Stimulated activated CD4-positive, alpha-beta T cell treated with anti-CD3 and anti-CD28 coated beads, Interleukin-12 subunit alpha, Interleukin-12 subunit beta, amount 100 ng/mL, for 24 hours (primary cell): ENCODE measurements at places on chromosomes 5 and 9.

DNA sequence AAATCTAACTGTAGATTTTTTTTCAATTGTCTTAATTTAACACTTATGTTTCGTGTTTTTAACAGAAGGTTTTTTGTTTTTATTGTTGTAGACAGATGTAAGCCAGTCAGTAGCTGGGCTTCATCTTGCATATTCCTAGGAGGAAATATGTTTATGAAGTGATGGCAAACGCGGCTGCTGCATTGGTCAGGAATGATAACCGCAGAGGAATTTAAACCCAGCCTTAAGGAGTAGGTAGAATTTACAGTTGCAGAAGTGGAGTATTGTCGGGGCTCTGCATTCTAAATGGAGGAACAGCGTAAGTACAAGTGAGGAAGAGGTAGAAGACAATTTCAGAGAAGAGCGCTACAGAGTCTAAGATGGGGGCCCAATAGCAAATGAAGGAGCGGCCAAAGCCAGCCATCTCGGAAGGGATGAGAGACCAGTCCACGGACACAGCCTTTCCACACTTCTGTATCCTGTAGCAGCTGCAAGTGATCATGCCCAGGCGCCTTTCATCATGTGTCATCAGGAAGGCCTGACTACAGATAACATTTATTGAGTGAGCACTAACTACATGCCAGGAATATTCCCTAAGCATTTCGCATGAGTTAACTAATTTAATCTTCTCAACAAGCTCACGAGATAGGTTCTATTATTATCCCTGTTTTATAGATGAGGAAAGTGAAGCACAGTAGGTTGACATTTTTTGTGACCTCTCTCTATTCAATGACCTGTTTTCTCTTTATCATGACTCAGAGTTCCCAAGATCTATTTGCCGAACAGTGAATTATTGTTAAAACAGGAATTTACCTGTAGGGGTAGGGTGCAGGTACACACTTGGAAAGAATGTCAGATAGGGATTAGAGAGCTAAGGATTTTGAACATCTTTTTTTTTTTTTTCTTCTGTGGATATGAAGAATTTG is 38.1 kb downstream of the CMYA5 start:
- no peak for DNase-seq

- no peak for DNase-seq
Observed at GRCh38 chr9:135120249-135120648, 32.8 kb downstream of the OLFM1 start.

DNA sequence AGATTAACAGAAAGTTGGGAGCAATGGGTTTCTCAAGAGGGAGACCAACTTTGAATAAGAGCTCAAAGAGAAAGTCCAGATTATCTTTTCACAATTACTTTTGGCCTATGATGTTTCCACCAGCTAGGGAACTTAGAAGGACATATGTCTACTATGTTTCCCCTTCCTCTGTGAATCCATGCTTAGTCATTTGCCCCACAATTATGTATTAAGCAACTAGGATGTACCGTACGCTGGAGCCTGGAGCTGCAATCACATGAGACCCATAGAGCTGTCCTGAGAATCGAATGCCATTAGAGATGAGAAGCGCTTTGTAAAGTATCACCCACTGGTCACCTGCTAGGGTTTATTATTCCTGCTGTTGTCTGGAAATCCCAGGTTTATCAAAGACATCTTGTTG is 78.8 kb downstream of the PDE6A start:
- no peak for DNase-seq

DNA sequence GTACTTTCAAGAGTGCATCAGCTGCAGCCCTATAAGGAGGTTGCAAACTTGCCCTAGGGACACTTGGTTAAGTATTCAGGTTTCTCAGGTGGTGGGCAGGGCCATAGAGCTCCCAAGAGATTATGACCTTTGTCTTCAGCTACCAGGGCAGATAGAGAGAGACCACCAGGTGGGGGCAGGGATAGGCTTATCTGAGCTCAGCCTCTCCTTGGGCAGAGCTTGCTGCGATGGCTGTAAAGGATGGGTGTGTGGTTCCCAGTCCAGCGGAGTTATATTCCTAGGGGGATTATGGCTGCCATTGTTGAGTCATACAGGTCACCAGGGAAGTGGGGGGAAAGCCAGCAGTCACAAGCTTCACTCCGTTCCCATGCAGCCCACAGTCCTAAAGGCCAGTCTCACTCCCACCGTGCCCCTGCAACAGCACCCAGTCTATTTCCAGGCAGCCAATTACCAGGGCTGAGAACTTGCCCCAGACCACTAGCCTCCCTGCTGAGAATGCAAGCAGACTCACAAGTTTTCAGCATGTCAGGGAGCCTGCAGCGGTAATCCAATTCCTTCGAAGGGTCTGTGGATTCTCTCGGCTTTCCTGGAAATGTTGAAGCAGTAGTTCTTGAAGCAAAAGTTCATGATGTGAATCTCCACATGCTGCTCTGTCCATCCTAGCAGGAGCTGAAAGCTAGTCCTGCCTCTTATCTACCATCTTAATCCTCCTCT is 151.5 kb downstream of the SLC12A2 start:
- no peak for DNase-seq

- no peak for DNase-seq
Observed at GRCh38 chr9:79708541-79708940, 136.8 kb downstream of the TLE4 start.

DNA sequence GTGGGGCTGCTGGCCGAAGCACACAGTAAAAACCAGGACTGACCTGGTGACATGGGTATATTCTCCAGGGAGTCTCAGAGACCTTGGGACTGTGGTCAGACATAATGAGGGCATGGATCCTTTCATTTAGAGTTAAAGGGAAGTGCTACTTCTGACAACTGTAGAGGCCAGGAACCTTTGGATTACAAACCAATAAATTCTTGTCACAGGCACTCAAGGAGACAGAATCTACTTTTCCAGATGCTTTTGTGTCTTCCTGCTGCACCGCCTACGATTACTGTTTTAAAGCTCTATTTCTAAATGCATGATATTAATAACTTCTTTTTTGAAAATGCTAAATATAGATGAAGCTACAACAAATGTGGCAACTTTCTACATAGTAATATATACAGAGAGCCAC is 106.5 kb upstream of the LPAR1 start:
- no peak for DNase-seq

GRCh38 chr5:8270246-8270645 is 401.3 kb downstream of the MTRR start:
- no peak for DNase-seq

GRCh38 chr5:18465833-18466681 is 831.8 kb downstream of the TAF11L14 start:
- no peak for DNase-seq

- DNase-seq, result no peak
Observed at GRCh38 chr5:111707630-111708164, 49.3 kb downstream of the NREP start.

DNA sequence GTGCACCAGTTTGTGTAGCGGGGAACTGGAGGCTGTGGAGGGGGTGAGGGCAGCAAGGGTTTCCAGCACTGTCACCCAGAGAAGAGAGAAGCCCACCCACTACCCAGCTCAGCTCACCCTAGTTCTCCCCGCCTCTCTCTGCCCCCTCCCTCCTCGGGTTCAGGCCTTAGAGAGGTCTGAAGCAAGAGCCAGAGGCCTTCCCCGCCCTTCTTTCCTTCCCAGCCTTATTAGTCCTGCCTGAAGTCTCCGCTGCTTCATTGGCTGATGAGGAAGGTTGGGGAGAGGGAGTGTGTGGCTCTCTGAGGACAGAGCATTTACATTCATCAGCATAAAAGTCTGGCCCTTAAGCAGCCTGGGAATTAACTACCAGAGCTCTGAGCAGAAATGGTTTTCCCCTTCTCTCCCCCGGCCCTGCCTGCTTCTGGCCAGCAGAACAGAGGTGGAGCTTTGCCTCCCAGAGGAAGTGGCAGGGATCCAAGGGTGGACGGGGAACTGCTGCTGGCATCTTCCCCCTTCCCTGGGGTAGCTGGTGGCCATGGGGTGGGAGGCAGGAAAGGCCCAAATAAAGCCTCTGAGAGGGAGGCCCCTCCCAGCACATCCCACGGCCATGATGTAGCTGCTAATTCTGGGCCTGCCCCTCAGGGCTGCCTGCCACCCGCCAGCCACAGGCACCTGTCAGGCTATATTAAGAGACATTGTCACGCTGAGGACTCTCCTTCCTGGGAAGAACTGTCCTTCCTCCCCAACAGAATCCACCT is 4.1 kb downstream of the DNAJB5 start:
- no peak for DNase-seq

DNA sequence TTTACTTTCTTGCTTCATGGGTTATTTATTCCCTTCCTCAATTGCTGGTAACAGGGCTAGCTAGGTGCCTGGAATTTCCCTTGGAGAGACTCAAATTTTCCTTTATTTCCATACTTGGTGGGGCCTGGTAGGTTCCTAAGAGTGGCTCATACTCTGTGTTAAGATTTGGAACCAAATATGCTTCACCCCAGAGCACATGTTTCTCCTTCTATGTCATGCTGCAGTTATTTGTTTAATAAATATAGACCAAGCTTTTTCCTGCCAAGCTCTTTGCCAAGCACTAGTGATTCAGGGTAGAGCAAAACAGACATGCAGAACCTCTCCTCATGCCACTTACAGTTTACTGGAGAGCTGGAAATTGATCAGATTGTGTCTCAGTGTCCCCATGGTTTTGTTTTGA is 290.3 kb upstream of the SGCD start:
- DNase-seq, result no peak

DNA sequence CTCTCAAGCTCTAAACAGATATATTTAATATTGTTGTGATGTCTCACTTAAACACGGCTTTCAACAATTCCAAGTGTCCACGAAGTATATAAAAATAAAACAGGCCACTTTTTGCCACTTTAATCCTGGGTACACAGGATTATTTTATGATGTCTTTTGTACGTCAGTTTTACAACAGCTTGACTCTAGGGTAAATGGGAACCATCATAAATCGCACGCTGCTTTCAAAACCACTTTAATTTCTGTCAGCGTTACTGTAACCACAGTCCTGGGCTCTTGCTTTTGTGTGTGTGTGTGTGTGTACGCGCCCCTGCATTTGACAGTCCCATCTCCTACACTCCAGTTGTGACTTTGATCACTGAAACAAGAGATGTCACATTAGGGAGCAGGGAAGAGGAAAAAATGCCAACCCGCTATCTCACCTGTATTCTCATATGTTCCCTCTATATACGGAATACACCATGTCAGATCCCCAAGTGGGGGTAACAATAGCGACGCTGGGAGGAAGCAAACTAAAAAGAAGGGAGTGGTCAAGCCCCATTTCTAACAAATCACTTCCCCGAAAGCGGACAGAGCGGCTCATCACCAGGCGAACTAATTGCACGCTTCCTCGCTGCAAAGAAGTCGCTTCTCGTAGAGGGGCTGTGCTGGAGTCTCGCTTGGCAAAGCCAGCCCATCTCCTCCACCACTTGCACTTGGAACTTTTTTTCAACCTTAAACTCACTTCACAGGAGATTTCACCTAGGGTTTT is 1.2 kb downstream of the BNC2 start:
- no peak for DNase-seq

GRCh38 chr5:16736158-16736995 is 119.6 kb upstream of the RETREG1 start:
- no peak for DNase-seq

GRCh38 chr5:78809444-78809843 is 160.9 kb upstream of the LHFPL2 start:
- no peak for DNase-seq

DNA sequence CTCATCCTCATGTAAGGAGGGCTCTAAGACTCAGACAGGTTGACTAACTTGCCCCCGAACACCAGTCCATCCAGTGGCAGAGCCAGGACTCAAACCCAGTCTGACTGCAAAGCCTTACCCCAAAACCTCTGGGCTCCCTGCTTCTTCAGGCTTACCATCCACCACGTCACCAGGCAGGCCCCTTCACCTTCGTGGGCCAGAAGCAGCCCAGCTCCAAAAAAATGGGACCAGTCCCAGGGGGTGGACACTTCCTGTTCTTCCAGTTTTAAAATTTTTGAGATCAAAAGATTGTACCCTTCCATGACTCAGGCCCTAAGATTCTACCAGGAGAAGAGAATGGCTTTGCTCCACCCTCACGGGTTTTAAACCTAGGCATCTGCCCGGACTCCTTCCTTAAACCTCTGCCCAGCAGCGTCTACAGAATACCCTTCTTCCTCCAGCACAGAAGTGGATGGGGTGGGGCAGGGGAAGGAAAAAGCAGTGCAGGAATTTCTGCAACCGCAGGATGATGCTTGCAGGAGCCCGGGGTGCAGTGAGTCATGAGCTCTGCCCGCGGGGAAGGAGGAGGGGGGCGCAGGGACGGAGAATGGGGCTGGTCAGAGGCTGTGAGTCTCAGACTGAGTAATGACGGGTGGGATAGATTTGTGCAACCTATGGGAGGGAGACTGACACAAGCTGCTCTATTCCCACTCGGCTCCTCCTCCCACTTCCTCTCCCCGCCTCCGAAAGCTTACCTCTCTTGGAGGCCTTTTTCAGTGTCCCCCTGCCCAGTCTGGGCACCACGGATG is 50.4 kb upstream of the STXBP1 start:
- no peak for DNase-seq

- DNase-seq, result no peak
Observed at GRCh38 chr5:83570916-83571315, 99.4 kb downstream of the VCAN start.

DNA sequence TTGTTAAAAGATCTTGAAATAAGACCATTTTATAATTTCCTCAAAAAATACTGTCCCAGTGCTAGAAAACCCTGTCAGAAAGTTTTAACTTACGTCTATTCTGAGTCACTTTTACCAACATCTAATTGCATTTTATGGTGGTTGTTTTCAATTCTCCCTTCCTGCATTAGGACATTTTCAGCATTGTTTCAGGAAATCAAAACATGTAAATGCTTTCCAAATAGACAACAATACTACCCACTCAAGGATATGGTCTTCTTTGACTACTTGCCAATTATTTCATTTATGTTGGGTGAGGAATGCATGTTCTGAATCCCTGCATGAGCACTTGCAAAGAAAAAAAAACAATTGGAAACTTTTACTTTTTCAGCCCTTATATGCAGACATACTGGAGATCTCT is 284.6 kb upstream of the PDE4D start:
- DNase-seq, result no peak

GRCh38 chr5:143117821-143118220 is 285.7 kb downstream of the NR3C1 start:
- DNase-seq, result no peak
